ENCODE measurements at places on chromosomes 4 and X.

GRCh38 chr4:150323406-150324325, 245.4 kb downstream of the DCLK2 start:
- no peak for DNase-seq

- DNase-seq, result no peak
These were observed 7.6 kb upstream of the TBC1D19 start for GRCh38 chr4:26576231-26576739.

DNA sequence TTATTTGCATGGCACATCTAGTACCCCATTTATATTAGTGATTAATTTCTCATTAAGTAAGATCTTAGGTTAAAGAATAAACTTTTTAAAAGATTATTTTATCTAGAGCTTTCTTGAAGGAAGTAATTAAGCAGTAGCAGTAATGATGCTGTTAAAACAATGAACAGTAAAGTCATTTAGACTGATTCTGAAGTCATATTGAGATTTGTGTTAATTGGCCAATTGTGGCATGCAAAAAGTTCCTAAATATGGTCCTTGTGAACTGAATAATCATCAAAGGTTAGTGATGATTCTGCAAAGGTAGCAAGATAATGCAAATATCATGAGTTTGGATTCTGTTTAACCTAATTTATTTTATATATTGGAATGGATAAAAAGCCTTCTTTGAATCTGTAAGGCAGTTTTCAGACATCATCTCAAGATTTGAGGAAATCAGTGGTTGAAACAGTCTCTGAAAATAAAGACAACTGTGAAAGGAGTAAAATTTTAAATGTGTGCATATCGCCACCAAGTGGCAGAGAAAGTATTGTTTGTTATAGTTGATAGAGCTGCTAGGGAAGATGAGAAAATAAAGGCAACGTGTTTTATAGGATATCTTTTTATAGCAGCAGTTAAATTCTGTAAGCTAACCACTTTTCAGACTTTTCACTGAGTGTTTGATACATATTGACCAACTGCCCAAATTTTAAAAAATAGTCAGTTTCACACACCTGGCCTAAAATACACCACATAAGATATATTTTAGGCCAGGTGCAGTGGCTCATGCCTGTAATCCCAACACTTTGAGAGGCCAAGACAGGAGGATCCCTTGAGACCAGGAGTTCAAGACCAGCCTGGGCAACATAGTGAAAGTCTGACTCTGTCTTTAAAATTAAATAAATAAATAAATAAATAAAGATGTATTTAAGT, 79.6 kb downstream of the CCKAR start:
- DNase-seq, result peak; percentile 9

GRCh38 chr4:103076747-103077347, at the start of gene SLC9B2:
TSS of gene SLC9B2 (minus strand) at chr4:103076761. CDS start at chr4:103067550, 9,211 bp downstream.
- peak; percentile 42 for DNase-seq

GRCh38 chrX:150258463-150259430, 104.4 kb upstream of the MAMLD1 start:
- no peak for DNase-seq

DNA sequence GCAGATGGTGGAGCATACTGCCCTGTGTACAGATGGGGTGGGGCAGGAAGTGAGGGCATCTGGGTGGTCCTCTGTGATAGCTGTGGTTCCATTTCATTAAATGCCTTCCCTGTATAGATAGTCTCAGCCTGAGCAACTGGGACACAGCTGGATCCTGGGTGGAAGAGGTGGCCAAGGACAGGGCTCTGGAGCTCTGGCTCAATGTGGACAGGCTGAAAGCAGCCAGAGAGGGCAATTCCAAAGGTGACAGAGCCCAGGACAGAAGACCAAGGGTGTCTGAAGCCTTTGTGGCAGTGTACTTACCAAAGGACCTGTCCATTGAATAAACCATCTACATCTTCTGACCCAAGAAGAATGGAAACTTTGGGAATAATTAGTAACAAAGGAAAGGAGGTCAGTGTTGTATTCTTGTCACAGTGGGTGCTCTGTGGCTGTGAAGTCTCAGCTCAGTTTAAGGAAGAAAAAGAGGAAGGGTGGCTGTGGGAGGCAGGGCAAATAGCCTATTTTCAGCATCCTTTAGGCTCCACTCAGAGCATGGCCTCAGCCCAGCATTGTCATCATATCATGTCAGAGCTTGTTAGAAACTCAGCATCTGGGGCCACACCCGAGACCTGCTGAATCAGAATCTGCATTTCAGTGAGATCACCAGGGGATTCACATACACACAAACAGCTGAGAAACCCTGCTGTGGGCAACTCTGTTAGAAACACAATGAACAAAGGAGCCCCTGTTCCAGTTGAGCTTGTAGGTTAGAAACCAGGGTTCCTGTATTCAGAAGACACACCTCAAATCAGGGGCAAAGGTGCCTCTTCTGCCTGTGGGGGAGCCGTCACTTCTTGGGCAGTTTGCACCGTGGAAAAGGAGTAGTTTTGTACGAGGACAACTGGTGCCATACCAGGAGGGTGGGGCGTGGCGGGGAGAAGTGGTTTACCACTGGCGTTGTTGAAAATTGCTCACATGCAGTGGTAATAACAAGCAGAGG, 168.6 kb downstream of the PTTG2 start:
- peak; percentile 50 for DNase-seq

GRCh38 chrX:108582151-108582550, 142.5 kb downstream of the COL4A5 start:
- DNase-seq, result no peak

- DNase-seq, result no peak
These were observed 63.8 kb upstream of the TAPT1 start for GRCh38 chr4:16289897-16290554.

DNA sequence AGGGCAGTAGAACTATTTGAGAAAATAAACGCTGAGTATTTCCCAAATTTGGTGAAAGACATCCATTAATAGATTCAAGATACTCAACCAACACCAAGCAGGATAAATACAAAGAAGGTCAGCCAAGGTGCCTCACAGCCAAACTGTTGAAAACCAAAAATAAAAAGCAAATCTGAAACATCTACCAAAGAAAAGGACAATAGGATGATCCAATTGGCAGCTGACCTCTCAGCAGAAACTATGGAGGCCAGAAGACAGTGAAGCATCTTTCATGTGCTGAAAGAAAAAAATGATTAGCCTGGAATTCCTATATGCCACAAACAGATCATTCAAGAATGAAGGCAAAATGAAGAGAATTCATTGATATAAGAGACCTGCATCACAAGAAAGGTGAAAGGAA, 44.9 kb downstream of the USP46 start:
- DNase-seq, result no peak

DNA sequence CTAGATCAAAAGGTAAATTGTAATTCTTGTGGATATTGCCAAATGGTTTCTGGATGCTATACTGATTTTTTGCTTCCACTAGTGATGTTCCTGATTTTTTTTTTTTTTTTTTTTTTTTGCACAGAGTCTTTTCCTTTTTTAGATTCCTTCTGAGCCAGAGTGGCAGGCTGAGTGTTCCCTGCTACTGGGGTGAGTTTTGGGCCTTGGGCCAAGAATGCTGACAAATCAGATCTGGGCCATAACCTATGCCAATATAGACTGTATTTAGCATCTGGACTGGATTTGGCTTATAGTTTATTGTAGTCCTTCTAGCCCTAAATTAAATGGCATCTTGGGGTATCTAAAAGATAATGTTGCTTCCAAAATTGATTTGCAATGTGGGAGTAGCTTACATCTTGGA, 52.8 kb downstream of the REPS2 start:
- DNase-seq, result no peak

GRCh38 chr4:158837527-158838141, 68.8 kb downstream of the FNIP2 start:
- no peak for DNase-seq

DNA sequence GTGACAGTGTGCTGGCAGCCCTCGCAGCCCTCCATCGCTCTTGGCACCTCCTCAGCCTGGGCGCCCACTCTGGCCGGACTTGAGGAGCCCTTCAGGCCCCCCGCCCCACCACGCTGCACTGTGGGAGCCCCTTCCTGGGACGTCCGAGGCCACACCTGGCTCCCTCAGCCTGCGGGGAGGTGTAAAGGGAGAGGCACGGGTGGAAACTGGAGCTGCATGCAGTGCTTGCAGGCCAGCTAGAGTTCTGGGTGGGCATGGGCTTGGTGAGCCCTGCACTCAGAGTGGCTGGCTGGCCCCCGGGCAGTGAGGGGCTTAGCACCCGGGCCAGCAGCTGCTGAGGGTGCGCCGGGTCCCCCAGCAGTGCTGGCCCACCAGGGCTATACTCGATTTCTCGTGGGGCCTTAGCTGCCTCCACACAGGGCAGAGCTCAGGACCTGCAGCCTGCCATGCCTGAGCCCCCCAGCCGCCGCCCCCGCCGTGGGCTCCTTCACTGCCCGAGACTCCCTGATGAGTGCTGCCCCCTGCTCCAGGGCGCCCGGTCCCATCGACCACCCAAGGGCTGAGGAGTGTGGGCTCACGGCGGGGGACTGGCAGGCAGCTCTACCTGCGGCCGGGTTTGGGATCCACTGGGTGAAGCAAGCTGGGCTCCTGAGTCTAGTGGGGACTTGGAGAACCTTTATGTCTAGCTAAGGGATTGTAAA, 1672.7 kb upstream of the PCDH7 start:
- no peak for DNase-seq

DNA sequence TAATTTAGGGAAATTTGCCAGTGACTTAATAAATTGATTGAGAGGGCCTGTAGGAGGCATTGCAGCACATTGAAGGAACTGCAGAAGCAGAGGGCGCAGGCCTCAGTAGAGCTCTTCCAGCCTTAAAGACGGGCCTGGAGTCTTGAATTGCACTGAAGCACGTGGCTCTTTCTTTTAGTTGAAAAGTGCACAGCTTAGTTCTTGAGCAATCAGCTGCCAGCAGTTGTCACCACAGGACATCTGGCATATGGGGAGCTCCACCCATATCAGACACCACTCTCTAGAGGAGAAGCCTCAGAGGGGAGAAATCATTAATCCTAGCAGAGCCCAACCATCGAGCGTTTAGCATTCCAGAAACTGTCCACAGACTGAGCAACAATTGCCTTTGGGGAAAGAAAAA, 16.0 kb upstream of the FGF16 start:
- DNase-seq, result no peak

GRCh38 chr4:79964400-79965211, 108.4 kb downstream of the ANTXR2 start:
- DNase-seq, result no peak

GRCh38 chrX:150334100-150334499, 29.0 kb upstream of the MAMLD1 start:
- no peak for DNase-seq

- DNase-seq, result no peak
These were observed 730.8 kb downstream of the TECRL start for GRCh38 chr4:63678358-63678931.

GRCh38 chr4:6492027-6492590, 19.7 kb upstream of the PPP2R2C start:
- DNase-seq, result no peak

DNA sequence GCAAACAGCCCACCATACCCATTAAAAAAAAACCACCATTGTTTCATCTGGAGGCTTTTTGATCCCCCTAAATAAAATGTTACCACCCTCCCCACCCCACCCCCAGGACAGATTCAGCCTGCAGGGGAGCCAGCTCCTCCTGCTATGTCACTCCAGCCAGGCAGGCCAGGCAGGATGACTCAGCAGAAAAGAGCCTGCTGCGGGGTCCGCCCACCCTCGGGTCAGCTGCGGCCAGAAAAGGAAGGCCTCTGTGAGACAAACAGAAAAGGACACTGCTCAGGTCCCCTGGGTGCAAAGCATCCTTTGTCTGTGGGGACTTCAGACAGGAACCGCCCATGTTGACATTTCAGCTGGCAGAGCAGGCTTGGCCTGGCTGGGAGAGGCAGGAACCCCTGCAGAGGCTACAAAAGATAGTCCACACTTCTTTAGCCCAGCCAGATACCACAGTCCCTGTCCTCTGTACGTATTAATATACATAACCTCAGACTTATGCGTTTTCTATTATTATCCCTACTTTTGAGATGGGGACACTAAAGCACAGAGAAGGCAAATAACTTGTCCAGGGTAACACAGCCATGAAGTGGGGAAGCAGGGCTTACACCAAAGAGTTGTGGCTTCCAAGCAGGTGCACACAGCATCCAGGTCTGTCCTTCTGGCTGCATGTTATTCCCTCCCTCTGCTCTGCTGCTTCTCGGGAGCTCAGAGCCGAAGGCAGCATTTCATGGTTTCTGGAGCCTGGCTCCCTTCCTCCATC, 147.7 kb downstream of the CPEB2 start:
- no peak for DNase-seq

DNA sequence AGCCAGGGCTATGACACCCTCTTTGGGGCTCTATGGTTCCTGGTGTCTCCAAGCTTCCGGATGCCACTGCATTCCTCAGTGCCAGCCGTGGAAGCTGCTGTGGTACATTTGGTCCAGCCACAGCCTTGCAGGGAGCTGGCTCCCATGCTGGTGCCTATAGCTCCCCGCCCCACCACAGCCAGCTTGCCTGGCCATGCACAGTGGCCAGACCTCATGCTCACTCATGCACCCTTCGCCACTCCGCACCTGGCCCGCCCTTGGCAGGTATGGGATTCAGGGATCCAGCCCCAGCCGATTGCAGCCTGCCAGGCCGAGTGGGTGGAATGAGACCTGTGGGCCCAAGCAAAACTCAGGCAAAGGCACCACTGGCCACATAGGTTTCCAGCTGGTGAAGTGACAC, 354.8 kb downstream of the GRIA2 start:
- no peak for DNase-seq

DNA sequence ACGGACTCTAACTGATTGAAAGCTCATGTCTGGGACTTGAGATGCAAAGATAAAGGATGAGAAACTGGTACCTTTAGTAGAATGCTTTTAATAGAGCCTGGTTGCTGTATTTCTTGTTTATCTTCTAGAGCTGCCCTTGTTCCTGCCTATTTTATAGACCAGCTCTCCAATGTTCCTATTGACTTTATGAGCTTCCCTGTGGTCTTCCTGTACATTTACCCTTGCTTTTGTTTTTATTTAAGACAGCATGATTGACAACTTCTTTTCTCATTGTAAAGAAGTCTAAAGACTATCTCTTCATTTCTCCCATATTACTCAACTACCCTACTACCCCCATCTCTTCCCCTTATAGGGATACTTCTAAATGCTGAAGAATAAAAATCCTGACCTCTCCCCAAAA, 174.7 kb downstream of the UGT8 start:
- DNase-seq, result no peak

GRCh38 chrX:136246201-136246600, 5.0 kb downstream of the MAP7D3 start:
- no peak for DNase-seq

DNA sequence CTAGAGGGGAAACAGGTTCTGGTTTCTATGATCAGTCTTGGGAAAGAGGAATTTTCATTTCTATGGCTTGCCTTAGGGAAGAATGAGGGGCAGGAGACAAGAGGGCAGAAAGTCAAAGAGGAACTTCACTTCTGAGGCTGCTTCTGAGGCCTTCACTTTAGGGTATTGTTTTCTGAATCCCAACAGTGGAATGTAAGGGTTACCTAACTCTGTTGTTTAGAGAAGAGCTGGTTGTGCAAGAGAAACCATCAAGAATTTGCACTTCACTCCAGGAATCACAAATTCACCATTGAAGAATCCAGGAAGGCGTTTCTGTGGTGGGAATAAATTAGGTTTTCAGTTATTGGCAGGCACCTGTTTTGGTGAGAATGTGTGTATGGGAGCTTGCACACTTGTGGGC, 126.7 kb upstream of the AMOT start:
- no peak for DNase-seq
